ENCODE measurements at places on chromosomes 5 and 9.
A peak's percentile ranks its signal among the peaks of the same experiment; 100 is the strongest.

DNA sequence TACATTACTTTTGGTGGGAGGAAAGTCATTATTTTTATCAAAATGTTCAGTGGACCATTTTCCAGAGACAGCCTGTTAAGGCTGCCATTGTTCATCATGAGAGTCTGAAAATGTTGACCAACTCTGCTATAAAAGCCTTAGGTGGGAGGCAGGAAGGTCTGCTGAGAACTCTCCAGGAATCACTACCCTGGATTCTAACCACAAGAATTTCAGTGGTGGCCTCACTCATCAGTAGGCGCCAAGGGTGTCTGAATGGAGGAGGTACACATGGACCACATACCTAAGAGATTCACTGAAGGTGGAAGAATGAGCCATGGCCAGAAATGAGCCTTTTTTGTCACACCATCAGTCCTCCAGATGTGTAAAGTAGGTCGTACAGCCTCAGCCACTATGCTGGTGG is 21.0 kb upstream of the TLX3 start:
- H3K4me1 ChIP-seq: peaks cover 2% of the 10 kb centered on the region
- no peak for DNase-seq
- no peak overlapping the region for H3K27ac ChIP-seq
- H3K4me3 ChIP-seq: no peak overlapping the region

GRCh38 chr9:81790166-81790565 is 100.8 kb upstream of the TLE1 start:
- no peak overlapping the region for H3K4me3 ChIP-seq
- peaks cover 9% of the 10 kb centered on the region for H3K4me1 ChIP-seq
- H3K27me3 ChIP-seq: no peaks in the 10 kb centered on the region
- H3K36me3 ChIP-seq: no peaks in the 10 kb centered on the region
- DNase-seq: no peak

DNA sequence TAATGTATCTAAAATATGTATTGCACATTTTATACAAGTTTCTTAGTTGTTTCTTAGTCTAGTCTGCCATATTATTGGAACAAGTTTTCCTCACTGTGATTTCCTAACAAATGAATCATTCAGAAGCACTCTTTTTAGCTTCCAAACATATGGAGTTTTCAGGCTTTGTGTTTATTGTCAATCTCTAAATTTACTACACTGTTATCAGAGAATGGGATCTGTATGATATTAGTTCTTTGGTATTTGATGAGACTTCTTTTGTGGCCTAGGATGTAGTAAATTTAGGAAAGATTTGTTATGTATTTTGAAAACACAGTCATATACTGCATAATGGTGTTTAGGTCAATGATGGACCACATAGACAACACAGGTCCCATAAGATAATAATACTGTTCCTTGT is 25.7 kb downstream of the SREK1IP1 start:
- no peaks in the 10 kb centered on the region for H3K27me3 ChIP-seq
- DNase-seq: no peak
- H3K4me3 ChIP-seq: no peak overlapping the region
- H3K27ac ChIP-seq: no peak overlapping the region

DNA sequence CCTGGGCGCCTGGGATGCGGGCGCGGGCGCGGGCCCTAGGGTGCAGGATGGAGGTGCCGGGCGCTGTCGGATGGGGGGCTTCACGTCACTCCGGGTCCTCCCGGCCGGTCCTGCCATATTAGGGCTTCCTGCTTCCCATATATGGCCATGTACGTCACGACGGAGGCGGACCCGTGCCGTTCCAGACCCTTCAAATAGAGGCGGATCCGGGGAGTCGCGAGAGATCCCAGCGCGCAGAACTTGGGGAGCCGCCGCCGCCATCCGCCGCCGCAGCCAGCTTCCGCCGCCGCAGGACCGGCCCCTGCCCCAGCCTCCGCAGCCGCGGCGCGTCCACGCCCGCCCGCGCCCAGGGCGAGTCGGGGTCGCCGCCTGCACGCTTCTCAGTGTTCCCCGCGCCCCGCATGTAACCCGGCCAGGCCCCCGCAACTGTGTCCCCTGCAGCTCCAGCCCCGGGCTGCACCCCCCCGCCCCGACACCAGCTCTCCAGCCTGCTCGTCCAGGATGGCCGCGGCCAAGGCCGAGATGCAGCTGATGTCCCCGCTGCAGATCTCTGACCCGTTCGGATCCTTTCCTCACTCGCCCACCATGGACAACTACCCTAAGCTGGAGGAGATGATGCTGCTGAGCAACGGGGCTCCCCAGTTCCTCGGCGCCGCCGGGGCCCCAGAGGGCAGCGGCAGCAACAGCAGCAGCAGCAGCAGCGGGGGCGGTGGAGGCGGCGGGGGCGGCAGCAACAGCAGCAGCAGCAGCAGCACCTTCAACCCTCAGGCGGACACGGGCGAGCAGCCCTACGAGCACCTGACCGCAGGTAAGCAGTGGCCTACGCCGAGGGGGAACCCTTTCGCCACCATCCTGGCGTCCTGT is at the start of gene EGR1:
EGR1 (plus strand) TSS at position 219 of the 864 bp plus-strand sequence; CDS start at position 502, 283 bp downstream.
- peaks cover 26% of the 10 kb centered on the region for H3K27me3 ChIP-seq
- peaks cover 20% of the 10 kb centered on the region for H3K4me1 ChIP-seq
- peak within 1 kb of the TSS; percentile 96 for H3K27ac ChIP-seq
- peak; percentile 88 for DNase-seq
- peaks cover 22% of the 10 kb centered on the region for H3K36me3 ChIP-seq

GRCh38 chr5:137561608-137562007 is 62.5 kb upstream of the SPOCK1 start:
- H3K27me3 ChIP-seq: peaks cover 33% of the 10 kb centered on the region
- no peak overlapping the region for H3K4me3 ChIP-seq
- peaks cover 4% of the 10 kb centered on the region for H3K4me1 ChIP-seq
- DNase-seq: no peak
- H3K27ac ChIP-seq: no peak overlapping the region

GRCh38 chr5:23157169-23157568 is 304.0 kb upstream of the CDH12 start:
- no peak overlapping the region for H3K27ac ChIP-seq
- no peaks in the 10 kb centered on the region for H3K4me1 ChIP-seq
- DNase-seq: no peak
- H3K27me3 ChIP-seq: no peaks in the 10 kb centered on the region
- no peaks in the 10 kb centered on the region for H3K36me3 ChIP-seq
- no peak overlapping the region for H3K4me3 ChIP-seq

DNA sequence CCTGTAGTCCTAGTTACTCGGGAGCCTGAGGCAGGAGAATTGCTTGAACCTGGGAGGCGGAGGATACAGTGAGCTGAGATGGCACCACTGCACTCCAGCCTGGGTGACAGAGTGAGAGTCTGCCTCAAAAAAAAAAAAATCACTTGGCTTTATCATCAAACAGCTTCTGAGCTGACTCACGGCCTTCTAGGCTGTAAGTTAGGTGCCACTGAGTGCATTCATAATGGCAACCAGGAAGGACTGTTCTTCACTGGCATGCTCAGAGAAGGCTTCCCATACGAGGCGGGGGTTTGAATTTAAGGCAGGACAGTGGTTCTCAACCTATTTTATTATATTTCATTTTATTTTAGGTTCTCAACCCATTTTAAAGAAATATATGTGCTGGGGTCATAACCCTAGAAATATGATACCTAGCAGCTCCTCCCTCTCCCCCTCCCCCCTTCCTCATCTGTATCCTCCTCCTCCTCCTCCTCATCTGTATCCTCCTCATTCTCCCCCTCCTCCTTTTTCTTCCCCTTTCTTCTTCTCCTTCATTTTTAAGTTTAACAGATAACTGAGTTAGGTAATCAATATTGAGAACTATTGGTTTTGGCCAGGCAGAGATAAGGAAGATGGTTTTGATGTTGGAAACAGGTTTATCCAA is 19.0 kb upstream of the LHFPL2 start:
- H3K27me3 ChIP-seq: no peaks in the 10 kb centered on the region
- no peak overlapping the region for H3K27ac ChIP-seq
- no peaks in the 10 kb centered on the region for H3K36me3 ChIP-seq
- H3K4me3 ChIP-seq: no peak overlapping the region
- DNase-seq: no peak
- H3K4me1 ChIP-seq: peaks cover 22% of the 10 kb centered on the region

DNA sequence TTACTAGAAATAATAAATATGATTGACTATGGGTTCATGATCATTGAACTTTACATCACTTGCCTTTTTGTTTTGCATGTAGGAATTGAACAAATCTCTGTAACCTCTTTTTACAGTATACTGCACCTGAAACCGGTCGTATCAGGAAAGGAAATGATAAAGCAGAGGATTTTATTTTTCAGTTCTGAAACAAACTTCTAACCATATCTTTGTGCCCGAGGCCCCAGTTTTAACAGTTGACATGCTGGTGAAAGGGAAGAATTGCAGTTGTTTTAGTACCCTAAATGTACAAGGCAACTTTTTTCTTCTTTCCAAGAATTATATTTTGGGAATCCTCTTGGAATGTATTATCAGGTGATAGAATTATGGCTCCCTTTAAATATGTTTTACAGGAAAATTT is 27.8 kb downstream of the TMEM38B start:
- peaks cover 3% of the 10 kb centered on the region for H3K36me3 ChIP-seq
- no peak overlapping the region for H3K27ac ChIP-seq
- no peak for DNase-seq
- H3K4me3 ChIP-seq: no peak overlapping the region

DNA sequence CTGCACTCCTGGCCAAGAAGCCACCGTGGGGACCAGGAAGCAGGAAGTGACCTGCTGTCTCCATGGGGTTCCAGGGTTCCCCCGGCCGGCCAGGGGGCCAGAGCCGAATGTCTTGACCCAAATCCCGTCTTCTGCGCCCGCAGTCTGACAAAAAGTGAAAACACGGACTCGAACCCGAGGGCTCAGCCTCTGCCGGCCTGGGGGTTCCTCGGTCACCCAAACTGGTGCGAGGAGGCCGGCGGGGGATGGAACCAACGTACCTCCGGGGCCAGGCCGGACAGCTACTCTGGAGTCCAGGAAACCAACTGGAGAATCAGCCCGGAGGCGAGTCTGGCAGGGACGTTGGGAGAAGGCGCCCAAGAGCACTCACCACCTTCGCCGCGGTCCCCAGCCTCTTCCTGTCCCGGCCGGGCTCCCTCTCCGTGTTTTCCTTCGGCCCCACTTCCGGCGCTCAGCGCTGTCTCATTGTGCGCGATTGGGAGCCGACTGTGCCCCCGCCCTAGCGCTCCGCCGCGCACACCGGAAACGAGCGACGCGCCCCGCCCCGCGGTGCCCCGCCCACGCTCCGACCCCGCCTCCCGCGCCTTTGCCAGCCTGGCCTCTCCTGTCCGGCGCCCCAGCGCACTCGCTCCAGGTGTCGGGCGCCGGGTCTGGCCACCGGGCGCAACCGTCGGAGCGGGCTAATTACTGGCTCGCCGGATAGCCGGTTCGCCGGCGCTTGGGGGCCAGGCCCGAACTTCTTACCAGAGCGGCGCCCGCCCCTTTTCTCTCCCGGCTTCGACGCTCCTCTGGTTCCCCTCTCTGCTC is at the start of gene TUT7:
TUT7 (minus strand) TSS at position 400 of the 807 bp plus-strand sequence. CDS start 1,211 bp downstream, outside the sequence.
- no peaks in the 10 kb centered on the region for H3K27me3 ChIP-seq
- DNase-seq: peak; percentile 89
- peaks cover 31% of the 10 kb centered on the region for H3K4me1 ChIP-seq
- H3K4me3 ChIP-seq: peak within 1 kb of the TSS; percentile 97
- H3K36me3 ChIP-seq: peaks cover 4% of the 10 kb centered on the region
- H3K27ac ChIP-seq: peak within 1 kb of the TSS; percentile 97

DNA sequence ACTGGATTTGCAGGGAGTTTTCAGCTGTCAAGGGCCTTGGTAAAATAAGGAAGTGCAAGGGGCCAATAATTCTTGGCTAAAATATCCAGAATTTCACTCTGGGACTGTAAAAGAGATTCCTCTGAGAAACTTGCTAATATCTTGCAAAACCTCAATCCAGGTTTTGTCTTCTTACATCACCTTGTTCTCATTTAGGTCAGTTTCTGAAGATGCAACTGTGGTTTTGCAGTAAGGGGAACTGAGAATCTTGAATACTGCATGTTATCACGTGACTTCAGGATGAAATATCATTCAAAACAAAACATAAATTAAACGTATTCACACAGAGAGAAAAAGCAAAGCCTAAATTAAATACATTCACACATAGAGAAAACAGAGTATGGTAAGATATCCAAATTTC is 35.0 kb upstream of the RIC1 start:
- H3K36me3 ChIP-seq: no peaks in the 10 kb centered on the region
- peaks cover 13% of the 10 kb centered on the region for H3K27me3 ChIP-seq
